ENCODE measurements at places on chromosomes 5 and 9.

DNA sequence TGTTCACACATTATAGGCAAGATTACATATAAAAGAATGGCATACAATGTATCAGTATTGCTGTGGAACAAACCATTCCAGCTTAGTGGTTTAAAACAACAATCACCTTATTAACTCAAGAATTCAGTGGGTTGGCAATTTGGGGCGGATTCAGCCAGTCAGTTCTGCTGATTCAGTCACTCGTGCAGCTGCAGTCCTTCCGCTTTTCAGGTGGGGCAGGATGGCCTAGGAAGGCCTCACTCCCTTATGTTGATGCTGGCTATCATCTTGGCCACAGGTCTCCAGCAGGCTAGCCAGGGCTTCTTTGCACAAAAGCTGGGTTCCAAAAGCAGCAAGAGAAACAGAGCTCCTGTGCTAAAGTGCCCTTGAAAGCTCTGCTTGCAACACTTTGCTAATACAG is 150.6 kb downstream of the MCTP1 start:
- DNase-seq, result no peak

DNA sequence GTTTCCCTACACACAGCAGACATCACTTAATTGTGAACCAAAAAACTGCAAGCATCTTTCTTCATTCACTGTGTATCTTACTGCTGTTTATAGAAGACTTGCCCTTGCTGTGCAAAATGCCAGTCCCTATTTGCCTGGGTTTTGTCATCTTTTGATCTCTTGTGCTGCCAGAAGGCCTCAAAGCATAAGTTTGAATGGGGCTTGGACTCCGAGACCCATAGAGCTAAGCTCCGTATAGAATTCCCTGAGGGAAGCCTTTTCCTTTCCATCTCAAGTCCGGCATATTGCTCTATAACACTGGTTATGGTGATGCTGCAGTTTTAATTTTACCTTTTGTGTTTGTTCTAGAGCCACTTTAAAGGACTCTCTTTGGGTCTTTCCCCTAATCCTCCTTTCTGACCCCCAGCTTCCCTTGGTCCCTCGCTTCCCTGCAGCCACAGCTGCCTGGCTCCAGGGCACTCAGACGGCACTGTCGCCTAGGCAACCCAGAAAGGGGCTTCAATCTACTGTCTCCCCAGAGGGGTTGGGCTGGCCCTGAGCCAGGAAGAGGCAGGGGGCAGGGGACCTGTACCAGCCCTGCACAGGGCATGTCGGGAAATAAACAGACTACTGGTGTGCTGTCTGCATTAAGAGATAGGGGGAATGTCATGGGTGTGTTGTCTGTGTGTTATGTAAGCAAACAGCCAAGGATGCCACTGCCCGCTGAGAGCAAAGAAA is 73.4 kb upstream of the MELK start:
- DNase-seq, result no peak

DNA sequence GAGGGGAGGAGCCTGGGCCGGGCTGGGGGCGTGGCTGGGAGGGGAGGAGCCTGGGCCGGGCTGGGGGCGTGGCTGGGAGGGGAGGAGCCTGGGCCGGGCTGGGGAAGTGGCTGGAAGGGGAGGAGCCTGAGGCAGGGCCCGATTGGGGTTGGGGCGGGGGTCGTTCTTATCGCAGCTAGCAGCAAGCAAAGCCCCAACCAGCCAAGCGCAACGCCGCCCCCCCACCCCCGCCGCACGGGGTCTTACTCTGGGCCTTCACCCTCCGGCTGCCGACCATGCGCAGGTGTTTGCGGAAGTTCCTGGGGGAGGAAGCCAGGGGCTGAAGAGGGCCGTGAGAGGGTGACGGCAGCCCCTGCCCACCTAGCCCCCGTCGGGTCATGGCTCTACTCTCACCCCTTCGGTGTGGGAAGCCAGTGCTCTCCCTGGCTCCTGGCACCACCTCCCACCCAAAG is 5.0 kb downstream of the NSMF start:
- no peak for DNase-seq

GRCh38 chr9:36317766-36318165 is 59.5 kb upstream of the GNE start:
- DNase-seq, result no peak

DNA sequence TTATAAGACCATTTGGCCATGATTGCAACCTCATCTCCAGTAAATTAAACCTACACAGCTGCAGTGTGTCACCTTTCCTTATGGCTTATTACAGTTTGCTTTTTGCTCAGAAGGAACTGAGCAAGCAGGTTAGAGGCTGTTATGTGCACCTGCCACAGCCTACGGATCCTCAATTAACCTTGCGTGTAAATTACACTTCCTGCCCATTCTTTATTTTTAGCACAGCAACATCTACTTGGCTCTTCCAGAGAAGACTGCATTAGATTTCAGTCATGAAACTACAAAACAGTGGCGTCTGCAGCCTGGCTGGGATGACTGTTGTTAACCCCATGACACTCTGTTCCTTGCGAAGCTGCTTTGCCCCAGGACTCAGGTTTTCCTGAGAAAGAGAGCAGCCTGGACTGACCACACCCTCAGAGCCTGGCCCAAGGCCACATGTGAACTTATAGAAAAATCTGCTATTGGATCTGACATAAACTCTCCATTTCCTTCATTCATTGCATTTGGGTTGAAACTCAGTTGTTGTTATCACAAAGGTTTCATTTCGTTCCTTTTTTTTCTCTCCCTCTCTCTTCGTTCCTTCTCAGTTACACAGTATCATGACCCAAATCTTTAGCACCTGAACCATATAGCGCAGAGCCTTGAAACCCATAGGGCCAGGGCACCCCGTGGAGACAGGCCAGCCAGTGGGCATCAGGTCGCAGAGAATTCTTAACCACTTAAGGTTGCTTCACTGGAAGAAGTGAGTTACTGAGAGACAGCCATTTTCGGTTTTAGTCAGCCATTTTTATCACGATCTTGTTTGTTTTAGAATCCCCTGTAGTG is 138.6 kb downstream of the PALM2AKAP2 start:
- DNase-seq, result no peak

GRCh38 chr5:116442931-116443551 is 131.6 kb downstream of the SEMA6A start:
- DNase-seq, result no peak

DNA sequence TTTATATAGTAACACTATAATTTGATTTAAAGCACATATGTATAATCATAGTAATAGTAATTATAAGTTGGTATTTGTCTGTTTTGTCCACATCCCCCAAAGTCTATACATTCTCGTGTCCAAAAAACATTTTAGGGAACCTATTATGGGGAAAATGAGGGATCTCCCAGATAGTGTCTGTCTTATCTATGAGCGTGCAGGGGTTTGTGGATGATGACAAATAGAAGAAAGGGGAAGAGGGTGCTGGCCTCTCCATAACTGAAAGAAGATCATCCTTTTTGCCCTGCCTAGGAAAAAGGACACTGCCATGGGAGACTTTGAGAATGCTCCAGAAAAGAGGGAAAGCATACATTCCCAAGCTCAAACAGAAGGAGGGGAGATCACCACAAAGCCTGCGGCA is 45.3 kb downstream of the C5orf22 start:
- no peak for DNase-seq

DNA sequence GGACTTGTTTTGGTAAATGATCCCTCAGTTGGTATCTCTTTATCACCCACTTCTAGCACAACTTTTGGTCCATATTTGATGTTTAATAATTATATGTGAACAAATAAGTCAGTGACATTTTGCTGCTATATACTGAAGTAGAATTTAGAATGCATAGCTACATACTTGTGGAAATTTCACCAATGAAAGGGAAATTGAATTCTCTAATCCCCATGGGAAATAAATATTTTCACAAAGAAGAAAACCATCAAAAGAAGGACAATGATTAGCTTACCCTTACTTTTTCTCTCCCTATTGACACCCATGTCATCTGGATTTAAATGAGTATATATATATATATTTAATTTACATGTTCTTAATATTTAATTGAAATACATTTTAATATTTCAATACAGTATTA is 94.3 kb upstream of the DAB2 start:
- DNase-seq, result no peak

- no peak for DNase-seq
Measured at GRCh38 chr5:43290726-43291125, 22.5 kb downstream of the HMGCS1 start.

- no peak for DNase-seq
Measured at GRCh38 chr9:26983340-26983739, 22.1 kb downstream of the LRRC19 start.

DNA sequence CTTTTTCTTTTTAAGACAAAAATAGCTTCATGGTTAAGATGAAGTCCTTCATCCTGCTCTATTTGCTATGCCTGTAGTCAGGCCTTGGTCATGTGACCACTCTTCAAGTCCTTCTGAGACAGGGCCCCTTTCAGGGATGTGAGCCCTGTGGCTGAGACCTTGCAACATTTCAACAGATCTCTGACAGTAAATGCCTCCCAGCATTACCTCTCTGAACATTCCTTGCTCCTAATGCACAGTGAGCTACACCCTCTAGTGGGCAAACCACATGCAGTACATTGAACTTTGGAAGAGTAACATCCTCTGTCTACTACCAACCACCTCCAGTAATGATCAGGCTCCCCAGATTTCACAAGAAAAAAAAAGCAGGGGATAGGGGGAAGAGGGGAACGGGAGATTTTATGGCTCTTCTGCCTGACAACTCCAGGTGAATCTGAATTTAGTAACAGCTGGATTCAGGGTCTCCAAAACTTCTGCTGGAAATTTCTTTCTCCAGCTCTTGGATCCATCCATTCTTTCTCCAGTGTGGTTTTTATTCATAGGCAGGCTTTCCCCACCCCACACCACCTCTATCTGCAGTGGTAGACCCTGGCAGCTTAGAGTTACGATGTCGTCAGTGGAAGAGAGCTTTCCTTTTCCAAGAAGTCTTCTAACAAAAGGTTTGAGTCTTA is 8.9 kb upstream of the FBXO38 start:
- no peak for DNase-seq

DNA sequence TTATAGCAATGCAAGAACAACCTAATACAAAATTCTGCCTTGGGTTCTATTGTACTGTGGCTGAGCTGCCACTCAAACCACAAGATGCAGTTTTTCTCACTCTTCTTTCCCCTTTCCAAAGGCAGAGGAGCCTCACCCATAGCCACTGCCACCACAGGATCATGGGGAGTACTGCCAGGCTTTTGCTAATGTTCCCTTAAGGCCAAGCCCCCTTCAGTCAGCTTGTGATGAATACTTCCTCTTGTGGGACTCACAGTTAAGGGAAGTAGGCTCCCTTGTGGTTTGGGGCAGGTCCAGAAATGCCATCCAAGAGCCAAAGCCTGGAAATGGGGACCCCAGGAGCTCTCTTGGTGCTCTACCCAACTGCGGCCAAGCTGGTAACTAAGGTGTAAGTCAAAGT is 258.7 kb downstream of the SPATA31D1 start:
- no peak for DNase-seq

DNA sequence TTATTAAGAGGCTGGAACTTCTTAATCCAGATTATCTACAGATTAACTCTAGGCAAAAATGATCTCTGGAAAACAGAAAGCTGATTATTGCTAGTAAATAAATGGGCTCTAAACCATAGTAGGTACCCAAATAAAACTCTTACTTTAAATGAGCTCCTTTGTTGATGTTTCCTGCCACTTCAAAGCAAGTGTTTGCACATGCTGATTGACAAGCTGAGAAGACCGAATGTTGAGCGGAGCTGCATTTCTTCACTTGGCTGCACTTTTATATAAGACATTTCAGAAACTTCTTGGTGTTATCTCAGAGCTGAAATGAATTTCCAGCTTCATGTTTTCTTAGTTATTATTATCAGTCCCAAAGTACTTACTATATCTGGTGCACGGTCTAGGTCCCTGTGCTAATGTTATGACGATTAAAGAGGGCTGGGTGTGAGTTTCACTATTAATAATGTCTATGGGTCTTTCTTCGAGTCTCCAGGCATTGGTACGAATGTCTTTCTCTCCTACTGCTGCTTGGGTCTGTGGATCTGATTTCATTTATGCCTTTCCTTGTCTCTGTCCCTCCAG is 58.6 kb upstream of the CTXN3 start:
- no peak for DNase-seq
